ENCODE measurements at places on chromosomes 1 and 21.

- no peak for DNase-seq
Observed at GRCh38 chr1:81974883-81975555, 174.3 kb downstream of the ADGRL2 start.

DNA sequence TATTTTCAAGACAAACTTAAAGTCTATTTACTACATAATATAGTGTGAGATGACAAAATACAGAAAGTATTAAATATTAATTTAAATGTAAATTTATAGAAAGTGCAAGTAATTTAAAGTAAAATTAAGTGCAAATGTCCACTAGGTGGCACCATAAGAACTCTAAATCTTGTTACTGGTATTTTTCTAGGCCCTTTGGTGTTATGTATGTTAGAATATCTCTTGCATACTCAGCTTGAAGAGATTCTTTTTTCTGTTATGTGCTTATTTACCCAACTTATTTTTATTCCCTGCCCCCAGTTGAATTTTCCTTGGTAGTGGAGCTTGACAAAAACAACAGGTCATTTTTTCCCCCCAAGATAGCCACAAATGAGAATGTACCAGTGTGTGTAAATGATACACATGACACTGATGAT, 71.5 kb downstream of the RPS6KC1 start:
- DNase-seq = no peak

DNA sequence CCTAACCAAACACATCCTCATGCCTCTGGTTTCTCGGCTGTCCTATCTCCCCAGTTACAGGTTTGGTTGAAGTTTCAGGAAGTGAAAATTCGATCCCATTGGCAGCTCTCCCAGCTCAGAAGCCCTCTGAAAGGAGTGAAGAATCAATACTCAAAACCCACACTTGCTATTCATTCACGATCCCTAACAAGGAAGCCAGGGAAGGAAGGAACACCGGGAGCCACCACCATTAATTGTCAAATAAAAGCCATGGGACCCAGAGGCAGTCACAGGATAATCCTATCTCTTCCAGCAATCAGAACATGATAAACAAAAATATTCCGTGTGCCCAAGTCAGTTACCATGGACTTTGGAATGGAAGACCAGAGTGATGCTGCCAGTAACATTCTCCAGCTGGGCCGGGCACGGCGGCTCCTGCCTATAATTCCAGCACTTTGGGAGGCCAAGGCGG, 7.0 kb downstream of the TMPRSS2 start:
- DNase-seq = no peak

DNA sequence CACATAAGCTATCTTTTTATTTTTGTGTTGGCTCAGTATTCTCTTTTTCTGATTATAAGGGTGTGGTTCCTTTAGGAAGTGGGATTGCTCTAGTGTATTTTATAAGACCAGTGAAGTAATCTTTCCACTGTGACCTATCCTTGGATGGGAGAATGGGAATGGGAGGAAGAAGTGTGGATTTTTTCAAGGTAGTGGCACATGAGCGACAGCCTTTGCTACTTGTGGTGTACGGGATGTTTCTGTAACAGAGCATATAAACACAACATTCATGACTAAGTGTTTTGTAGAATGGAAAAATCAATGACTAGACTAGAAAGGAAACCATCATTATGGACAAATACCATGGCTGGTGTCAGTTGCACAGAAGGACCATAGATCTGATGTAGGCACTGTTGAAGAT, 209.6 kb downstream of the GIPC2 start:
- DNase-seq = no peak

DNA sequence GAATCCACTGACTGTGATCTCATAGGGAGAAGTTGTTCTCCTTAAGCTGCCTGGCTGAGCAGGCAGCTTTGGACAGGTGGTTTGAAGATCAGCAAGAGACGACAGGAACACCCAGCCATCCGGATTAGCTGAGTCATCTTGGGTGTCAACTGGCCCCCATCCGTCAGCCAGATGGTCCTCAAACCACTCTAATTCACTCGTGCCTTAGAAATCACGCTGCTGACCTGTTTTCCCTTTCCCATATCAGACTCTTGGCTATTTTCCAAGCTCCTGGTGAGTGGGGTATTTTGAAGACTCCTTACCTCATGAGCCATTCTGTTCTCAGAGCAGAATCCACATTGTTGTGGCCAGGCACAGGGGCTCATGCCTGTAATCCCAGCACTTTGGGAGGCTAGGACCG, 149.1 kb upstream of the L1TD1 start:
- no peak for DNase-seq

GRCh38 chr1:77541162-77541545, 141.3 kb downstream of the ZZZ3 start:
- DNase-seq = no peak

DNA sequence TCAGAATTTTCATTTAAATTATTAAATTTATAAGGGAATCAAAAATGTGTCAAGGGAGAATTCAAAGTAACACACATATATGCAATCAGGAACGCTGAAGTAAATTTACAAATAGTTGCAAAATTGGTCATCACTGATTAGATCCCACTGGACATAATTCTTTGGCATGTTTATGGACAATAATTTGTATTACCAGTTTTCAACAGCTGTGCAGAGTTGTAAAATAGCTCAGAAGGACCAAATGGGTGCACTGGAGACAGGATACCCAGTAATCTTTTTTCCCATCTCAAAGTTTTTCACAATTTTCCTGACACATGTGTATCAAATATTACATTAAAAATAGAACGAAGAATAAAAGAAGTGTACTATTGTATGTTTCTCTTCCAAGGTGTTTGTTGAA, 4.1 kb upstream of the ANGPTL1 start:
- no peak for DNase-seq

- DNase-seq = no peak
Observed at GRCh38 chr1:11706292-11706691, 14.8 kb downstream of the DRAXIN start.

- no peak for DNase-seq
Observed at GRCh38 chr1:155127105-155127966, at the start of gene EFNA1. TSS of gene EFNA1 (plus strand) at chr1:155127876. CDS start at chr1:155127978, 102 bp downstream.

DNA sequence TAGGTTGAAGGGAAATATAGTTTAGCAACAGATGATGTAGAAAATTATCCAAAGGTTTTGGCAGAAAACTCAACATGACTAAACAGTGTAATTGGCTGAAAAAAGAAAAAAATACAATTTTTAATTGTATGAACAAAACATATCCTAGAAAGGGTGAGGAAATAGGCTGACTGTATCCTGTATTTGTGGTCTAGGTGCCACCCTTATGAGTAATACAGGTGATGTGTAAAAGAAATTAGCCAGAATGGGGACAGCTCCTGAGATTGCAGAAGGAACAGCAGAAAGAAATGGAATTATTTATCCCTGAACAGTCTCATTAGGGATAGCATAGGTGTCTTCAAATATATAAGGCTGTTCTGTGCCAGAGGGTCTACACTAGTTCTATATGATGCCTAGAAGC, 24.6 kb downstream of the DNASE2B start:
- no peak for DNase-seq

DNA sequence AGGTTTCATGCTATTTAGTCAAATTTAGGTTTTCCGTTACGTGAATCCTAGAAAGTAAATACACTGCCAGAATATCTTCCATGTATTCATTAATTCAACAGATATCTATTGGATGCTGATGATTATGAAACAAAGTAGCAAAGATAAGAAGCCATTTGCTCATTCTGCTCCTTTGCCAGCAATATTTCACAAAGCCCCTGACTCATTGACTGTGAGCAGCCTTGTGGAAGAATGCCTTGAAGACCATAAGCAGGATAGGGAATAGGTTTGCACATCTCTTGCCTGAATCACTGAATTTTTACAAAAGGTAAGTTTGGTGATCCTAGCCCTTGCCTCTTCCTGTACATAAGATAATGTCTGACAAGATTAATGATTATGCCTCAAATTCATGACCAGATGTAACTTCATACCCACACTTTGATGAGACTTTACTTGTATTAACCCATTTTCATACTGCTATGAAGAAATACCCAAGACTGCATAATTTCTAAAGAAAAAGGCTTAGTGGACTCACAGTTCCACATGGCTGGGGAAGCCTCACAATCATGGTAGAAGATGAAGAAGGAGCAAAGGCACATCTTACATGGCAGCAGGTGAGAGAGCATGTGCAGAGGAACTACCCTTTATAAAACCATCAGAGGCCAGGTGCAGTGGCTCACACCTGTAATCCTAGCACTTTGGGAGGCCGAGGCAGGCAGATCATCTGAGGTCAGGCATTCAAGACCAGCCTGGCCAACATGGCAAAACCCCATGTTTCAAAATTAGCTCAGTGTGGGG, 1.6 kb upstream of the PIGK start:
- DNase-seq = no peak

DNA sequence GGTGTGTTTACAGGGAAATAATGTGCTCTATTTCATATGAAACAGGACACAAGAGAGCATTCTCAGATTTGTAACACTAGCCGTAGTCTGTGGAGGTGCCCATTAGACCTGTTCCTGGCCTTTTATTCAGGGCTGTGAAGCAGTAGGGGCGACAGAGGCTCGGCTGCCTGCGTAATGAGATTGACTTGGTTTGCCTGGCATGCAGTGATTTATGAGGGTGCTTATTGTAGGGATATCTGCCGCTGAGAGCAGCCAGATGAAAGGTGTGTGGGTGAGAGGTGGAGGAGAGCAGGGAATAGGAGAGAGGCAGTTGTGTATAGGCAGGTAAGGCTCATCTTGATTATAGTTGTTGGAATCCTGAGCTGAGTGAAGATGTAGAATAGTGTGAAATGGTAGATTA, 51.3 kb downstream of the DNAJC6 start:
- DNase-seq = no peak

DNA sequence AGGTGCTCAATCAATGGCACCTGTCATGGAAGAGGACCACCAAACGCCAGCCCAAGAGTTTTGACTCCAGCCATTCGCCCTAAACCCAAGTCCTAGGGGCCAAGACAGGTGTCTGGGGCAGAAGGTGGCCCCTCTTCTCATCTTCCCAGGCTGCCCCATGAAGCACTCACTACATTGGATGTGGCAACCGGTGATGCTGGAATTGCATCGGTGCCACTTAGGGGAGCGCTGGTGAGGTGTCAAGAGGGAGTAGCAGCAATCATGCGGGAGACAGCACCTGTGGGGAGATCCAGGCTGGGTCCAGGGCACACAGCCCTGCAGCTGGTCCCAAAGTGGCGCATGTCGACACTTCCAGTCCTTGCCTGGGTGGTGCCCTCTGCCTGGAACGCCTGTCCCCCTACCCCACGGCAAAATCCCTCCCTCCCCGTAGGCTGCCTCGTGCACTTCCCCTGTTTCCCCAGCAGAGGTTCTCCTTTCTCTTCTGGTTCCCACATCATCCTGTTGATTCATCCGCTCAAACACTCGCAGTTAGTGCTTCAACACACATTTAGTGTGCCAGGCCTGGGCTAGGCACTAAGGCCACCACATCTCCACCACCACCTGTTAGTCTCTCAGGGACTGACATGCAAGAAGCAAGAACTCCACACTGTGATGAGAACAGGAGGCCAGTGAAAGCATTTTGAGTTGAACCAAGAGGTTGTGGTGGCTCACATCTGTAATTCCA, 18.5 kb downstream of the PLA2G2D start:
- DNase-seq = no peak

- no peak for DNase-seq
Observed at GRCh38 chr21:15771311-15771710, 41.5 kb downstream of the USP25 start.

DNA sequence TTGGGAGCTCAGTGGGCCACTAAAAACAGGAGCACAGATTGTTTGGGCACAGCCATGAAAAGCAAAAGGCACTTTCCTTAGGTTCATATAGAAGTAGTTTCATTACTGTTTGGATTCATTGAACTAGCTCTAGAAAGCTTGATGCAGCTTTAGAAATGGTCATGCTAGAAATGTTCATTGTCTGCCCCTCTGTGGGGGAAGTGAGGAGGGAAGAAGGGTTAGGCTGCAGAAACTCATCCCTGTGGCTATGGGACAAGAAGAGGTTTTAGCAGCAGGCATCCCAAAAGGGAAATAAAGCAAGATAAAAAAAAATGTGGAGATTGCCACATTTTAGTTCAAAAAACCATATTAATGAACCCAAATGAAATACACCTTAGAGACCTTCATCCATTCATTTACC, 359.6 kb upstream of the PTBP2 start:
- no peak for DNase-seq

GRCh38 chr1:16175610-16176553, 20.0 kb upstream of the EPHA2 start:
- DNase-seq = no peak

DNA sequence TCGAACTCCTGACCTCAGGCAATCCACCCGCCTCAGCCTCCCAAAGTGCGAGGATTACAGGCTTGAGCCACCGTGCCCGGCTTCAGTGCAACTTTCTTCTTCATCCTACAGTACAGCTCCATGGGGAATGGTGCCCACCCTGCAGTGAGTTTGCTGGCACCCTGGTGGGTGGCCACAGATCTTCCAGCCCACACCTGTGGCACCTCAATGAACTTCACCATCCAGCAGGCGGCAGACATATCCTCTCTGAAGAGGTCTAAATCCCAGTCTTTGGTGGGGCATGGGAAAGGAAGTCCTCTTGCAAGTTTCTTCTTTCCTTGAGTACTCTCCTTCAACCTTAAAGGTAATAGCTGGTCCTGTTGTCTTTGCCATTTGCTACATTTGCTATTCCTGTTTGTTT, 18.1 kb upstream of the ZBTB8A start:
- no peak for DNase-seq

DNA sequence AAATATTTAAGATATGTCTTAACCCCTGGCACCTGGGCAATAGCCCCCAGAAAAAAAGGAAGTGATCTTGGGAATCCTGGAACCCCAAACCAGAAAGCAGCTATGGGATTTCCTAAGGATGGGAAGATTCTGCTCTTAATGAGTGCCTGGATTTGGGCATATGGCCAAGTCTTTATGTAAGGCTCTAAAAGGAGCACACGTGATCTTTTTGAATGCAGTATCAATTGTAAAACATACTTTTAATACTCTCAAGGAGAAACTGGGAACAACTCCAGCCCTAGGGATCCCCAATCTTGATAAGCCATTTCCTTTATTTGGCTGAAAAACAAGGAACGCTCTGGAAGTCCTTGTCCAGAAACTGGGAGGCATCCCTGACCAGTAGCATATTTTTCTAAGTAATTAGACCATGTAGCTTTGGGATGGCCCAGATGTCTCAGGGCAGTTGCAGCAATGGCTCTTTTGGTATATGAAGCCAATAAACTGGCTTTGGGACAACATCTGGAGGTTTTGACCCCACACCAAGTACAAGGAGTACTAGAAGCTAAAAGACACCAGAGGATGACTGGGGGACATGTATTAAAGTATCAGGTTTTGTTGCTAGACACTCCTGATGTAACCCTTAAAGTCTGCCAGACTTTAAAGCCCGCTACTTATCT, 80.9 kb upstream of the KIAA0040 start:
- no peak for DNase-seq

DNA sequence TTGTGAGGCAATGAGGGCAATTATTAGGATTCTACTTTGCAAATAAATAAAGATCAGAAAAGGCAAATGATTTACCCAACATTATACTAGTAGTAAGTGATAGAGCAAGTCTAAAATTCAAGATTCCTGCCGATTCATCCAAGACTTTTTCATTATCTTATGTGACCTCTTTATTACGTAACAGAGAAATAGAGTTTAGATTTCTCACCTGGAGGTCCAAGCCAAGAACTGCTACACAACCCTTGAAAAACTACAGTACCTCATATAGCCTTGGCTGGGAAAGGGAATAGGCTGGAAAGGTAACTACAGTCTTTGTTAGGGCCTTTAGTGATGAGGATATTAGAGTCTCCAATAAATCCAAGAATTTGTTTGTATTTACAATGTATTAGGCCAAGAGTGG, 13.3 kb downstream of the EEIG2 start:
- DNase-seq = no peak

- no peak for DNase-seq
Observed at GRCh38 chr21:44550807-44551206, 498 bp downstream of the KRTAP10-2 start.
